NCI-H1436 treated with DMSO at 0.1 percent for 48 hours (cell line): ENCODE measurements at places on chromosomes 7 and 10.

DNA sequence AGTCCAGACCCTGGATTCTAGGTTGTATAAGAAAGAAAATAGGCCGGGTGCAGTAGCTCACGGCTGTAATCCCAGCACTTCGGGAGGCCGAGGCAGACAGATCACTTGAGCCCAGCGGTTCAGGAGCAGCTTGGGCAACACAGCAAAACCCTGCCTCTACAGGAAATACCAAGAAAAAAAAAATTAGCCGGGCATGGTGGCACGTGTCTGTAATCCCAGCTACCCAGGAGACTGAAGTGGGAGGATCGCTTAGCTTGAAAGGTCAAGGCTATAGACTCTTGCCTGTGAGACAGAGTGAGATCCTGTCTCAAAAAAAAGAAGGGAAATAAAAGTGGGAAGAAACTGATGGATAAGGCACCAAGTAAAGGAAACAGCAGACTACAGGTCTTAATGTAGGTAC is 287.9 kb upstream of the KLF14 start:
- no peak for DNase-seq

DNA sequence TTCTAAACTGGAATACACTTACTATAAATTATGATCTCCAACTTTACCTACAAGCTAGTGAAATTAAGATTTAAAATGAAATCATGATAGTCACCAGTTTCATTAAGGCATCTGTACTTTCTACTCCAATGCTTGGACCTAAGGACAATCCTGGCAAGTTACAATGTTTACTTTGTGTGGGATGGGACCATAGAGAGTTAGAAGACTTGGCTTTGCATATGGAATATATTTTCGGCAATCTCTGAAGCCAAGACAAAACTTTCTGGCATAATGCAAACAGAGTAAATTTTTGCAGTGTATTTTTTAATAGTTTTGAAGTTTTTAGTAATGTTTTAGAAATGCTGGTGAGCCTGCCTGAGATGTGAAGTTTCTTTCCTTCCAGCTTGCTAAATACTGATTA is 248.9 kb downstream of the ABCA13 start:
- DNase-seq = no peak

DNA sequence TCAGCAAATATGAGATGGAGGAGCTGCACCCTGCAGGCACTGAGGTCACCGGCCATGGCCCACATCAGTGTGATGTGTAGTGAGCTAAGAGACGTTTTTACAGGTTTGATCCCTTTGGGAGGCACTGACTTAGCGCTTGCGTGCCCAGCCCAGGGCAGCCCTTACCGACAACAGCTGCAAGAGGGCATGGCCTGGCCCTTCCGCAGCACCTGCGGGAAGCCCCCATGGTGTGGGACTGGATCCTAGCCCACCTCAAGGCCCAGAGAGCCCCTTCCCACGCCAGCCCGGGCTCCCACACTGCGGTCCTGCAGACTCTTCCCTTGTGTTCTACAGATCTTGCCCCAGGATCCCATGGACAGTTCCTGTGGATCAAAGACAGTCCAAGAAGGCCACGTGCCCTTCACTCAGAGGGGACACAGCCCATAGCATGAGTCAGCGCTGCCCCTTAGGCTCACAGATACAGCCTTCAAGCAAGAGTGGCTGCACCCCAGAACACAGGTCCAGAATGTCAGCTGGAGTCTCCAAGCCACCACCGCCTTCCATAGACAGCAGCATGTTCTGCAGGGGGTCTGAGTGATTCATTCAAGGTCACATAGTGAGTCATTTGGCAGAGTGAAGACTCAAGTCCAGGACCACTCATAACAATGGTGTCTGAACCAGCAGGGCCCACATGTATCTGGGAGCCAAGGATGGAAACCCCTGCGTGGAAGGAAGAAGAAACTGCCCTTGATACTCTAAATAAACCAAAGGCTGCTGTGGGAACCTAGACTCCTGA is 25.4 kb downstream of the TLL2 start:
- DNase-seq = no peak

DNA sequence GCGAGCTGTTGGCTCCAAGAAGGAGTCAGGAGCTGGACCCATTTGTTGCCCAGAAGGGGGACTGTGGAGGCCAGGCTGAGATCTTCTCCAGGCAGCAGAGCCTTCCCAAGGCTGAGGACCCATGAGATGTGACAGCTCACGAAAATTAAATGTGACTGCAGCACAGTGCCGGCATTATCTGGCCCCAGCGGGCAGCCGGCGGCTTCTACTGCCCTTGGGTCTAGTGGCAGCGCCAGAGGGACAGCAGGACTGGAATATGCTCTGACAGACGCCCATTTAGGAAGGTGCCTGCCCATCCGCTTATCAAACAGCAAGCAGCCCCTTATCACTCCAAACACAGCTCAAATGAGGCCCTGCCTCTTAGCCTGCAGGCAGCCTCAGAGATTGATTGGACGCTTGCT is 122.9 kb upstream of the LYZL2 start:
- no peak for DNase-seq

DNA sequence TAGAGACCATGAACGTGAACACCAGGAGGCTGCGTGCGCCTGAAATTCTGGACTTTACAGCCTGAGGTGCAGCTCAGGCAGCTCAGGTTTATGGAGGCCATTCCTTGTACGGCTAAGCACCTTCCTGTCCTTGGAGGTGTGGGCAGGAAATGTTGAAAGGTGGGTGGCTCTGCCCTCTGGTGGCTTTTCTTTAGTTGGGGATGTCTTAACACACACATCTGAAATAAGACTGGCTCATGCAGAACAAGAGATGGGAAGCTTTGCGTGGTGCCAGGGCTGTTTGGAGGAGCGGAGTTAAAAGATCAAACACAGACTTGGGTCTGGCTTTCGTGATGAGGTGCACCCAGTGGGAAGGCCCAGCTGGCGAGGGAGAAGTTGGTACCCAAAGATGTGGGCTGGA is 64.1 kb downstream of the DOCK1 start:
- no peak for DNase-seq

DNA sequence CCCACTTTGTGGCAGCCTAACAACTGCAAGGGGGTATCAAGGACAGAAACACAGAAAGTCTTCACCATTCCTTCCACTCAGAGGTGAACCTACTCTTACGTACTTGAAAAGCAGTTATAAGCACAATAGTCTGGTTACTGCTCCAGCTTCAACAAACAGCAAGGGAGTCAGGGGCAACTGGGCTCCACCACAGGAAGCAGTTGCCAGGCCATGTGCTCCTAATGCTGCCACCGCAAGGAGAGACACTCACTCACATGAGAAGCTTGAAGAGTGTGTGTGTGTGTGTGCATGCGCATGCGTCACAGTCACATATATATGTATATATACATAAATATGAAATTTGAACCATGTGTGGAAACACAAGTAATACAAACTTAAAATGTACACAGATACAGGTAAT is 65.5 kb downstream of the GRB10 start:
- no peak for DNase-seq

DNA sequence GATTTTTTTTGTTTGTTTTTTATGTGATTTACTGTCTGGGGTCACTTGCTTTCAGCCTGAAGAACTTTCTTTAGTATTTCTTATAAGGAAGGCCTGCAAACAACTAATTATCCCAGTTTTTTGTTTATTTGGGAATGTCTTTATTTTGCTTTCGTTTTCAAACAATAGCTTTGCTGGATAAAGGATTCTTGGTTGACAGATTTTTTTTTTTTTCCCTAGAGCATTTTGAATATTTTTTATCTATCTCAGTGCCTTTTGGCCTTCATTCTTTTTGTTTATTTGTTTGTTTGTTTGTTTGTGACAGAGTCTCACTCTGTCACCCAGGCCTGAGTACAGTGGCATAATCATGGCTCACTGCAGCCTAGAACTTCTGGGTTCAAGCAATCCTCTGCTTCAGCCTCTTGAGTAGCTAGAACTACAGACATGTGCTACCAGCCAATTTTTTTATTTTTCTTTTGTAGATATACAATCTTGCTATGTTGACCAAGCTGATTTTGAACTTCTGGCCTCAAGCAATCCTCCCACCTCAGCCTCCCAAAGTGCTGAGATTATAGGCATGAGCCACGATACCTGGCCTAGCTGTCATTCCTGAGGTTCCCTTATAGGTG is 46.3 kb upstream of the FZD9 start:
- no peak for DNase-seq

GRCh38 chr10:76640806-76641205 is 996.8 kb downstream of the KCNMA1 start:
- no peak for DNase-seq

DNA sequence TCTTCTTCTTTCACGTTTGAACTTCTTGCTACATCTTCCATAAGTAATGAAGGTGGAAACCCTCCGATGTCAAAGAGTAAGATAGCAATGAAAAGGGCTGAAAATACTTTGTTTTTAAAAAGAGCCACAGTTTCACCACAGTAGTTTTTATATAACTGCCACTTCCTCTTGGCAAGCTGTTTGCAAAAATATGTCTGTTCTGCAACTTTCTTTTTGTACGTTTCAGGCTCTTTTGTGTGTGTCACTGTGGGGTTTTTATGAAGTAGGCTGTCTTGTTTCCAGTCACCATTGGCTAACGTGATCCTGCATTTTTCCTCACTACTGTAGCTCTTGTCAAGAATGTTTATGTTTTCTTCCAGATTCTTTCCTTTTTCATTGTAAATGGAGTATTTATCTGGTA is 55.6 kb downstream of the SLC16A9 start:
- DNase-seq = no peak

GRCh38 chr10:22697800-22698199 is 16.6 kb downstream of the PIP4K2A start:
- DNase-seq = no peak
